T-helper 1 cell (primary cell): ENCODE measurements at places on chromosomes 2 and 18.

GRCh38 chr2:24521975-24522639, 31.1 kb downstream of the NCOA1 start:
- no peak for DNase-seq

DNA sequence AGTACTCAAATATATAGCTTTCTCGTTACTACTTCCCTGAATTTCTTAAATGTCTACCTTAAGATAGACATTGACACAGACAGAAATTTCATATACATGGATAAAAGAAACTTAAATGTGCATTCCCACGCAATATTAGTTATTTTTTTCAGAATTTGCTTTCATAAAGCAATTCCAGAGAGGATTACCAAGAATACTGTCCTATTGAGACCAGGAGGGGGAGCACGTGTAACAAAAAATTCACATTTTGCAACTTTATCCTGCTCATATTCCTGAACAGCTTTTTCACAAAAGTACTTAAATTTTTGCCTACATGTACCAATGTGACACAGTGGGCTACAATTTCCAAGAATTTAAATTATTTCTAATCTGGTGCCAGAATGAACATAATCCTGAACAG, 30.7 kb upstream of the ERCC3 start:
- no peak for DNase-seq

GRCh38 chr2:101574622-101575021, 99.7 kb upstream of the RFX8 start:
- no peak for DNase-seq

DNA sequence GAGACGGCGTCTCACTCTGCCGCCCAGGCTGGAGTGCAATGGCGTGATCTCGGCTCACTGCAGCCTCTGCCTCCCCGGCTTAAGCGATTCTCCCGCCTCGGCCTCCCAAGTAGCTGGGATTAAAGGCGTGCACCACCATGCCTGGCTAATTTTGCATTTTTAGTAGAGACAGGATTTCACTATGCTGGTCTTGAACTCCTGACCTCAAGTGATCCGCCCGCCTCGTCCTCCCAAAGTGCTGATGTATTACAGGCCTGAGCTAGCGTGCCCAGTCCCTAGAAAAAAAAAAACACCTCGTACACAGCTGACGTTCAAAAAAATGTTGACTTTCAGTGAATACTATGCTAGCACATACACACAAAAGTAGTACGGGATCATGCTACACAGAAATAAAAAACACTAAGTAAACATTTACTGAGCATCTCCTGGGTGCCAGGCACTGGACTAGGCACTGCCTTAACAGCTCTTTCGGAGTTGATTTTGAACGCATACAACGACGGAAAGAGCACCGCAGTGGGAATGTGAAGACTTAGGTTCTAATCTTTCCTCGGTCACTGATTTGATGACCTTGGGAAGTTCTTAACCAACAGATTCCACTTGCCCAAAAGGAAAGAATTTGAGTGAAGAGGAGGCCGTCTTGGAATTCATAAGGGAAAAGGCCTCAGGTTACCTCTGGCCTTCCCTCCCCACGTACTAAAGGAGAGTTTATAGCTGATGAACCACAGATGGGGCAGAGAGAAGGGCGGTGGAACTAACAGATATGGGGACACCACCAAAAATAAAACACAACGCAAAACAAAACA, 1.1 kb downstream of the DNAJC27 start:
- peak; percentile 3 for DNase-seq

DNA sequence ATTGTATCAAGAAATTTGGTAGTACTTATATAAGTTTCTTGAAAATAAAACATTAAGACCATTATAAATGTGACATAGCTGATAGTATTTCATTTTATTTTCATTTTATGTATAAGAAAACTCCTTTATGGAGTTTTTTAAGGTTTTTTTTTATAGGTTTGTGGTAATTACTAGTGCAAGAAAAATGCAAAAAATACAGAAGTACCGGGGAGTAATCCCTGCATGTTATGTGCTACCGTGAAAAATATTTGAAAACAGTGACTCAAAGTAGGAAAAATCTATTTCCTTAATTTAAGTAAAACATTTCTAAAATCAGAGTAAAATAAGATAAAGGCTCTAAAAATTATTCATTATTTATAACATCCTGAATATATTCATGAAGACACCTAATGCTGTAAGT, 21.6 kb downstream of the ZSWIM2 start:
- no peak for DNase-seq

DNA sequence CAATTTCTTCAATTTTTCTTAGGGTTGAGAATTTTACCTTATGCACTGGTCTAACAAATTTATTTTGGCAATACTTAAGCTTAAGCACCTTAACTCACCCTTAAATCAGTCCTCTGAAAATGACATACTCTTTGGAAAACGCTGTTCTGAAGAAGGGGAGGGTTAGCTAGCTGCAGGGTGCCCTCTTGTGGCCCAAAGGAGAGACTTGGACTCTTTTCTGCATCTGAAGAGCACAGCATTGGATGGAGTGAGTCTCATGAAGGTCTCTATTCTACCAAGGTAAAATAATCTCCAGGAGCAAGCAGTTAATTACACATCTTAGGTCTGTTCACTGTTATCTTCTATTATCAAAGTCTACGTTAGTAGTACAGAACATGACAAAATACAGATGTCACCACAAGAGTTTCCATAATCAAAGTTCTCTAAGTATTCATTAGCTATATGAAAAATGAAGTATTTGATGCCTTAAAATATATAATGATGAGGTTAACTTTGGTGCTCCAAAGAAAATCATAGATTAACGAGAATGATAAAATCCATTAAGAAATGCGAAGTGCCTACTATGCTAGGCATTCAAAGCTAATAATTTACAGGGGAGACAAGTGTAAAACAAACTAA, 24.4 kb downstream of the PUM2 start:
- no peak for DNase-seq

DNA sequence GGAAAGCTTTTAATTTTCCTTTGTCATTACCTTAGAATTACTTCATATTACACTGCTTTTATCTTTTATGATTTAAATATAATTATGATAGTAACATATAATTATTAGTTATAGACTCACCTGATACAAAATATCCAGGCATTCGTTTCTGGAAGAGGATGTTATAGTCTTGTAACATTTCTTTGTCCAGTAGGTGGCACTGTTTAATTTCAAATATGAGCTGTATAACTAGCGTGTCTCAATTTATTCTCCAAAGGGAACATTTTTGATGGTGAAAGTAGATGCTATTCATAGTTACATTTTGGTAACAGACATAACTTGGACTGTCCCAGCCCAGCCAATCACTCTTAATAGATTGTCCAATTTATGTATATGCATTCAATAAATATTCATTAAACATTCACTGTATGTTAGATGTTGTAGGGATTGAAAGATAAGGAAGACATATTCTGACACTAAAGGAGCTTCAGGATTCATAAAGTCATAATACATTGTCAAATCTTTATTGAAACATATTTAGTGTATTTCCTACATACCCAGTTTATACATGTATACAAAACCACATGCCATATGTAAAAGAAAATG, 19.2 kb downstream of the DAW1 start:
- no peak for DNase-seq

DNA sequence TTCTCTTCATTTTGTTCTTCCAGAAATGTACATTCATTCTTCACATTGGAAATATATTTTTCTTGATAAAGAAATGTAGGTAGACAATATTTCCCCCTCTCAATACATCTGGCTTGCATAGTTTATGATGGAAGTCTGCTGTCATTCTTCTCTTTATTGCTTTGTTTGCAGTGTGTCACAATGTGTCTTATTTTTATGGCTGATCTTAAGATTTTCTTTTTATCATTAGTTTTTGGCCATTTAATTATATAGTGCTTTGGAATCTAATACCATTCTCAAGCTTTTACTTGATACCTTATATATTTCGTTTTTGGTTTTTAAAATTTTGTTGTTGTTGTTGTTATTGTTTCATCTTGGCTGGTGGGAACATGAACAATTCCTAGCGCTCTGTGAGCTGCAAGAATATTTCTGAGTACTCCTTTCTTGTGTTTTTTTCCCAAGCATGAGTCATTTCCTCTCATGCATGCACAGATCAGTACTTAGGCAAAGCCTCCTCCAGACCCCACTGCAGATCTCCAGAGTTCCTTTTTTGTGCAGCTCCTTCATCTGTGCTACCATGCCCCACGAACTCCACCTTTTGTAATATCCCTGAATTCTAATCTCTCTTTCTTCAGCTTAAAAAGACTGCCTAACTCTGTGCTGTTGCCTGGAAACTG, 13.7 kb upstream of the MMADHC start:
- DNase-seq = no peak

DNA sequence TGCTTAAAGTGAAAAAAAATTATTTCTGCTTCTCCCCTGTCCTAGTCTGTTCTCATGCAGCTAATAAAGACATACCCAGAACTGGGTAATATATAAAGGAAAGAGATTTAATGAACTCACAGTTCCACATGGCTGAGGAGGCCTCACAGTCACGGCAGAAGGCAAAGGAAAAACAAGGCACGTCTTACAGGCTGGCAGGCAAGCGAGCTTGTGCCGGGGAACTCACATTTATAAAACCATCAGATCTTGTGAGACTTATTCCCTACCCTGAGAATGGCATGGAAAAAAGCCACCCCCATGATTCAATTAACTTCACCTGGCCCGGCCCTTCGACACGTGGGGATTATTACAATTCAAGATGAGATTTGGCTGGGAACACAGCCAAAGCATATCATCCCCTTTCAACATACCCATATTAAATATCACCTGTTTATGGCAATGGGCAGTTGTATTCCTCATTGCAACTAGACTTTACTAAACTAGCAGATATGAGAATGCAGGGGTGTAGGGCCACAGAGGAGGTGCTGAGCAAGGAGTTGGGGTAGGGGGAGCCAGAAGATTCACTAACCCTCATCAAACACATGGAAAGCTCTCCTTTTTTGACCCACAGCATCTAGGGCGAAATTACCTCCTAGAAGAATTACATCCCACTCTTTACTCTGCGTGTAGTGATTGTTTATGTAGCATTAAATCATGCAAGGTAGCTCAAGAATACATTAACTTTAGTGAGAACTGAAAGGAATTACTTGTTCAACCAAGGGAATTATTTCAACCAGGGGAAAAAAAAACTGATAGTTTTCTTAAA, 183.3 kb upstream of the DOK6 start:
- DNase-seq = no peak

DNA sequence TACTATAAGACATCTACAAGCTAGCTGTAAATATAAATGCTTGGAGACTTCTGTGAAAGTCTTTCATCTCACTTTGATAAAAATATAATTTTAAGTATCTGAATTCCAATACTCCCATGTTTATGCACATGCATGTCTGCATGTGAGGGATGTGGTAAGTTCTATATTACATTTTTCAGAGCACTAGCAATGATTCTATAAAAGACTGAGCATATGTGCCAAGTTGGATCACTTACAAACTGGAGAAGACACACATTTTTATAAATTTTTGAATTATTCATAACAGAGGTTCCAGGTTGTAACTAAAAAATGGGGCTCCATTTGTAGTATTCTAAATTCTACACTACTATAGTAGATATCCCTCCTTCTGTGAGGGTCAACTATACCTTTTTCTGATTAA, 26.0 kb downstream of the ZNF804A start:
- DNase-seq = no peak

- DNase-seq = no peak
These were observed 71.1 kb downstream of the DSC3 start for GRCh38 chr18:30971338-30971956.

- DNase-seq = no peak
These were observed 99.5 kb downstream of the HS1BP3 start for GRCh38 chr2:20551260-20551944.

DNA sequence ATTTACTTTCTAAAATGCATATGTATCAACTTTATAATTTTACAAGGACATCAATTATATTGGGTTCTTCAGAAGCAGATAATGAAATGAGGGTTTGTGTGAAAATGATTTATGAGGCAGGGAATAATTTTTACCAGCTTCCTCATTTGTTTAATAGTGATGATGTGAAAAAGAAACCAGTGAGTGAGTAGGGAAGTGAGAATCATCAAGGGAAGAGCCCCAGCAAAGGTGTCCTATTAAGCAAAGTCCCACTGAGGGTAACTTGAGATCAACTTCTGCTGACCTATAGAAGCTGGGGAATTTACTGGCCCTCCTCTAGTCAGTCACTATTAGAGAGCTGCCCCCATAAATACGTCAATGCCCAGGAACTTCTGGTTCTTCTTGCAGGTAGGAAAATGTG, 266.8 kb upstream of the LYPD1 start:
- no peak for DNase-seq

GRCh38 chr2:215920244-215921100, 92.9 kb downstream of the MREG start:
- peak; percentile 6 for DNase-seq
